ENCODE measurements at places on chromosomes 5 and 9.

GRCh38 chr9:111161015-111161415 is 122.7 kb upstream of the LPAR1 start:
- no peak for DNase-seq

- no peak for DNase-seq
Observed at GRCh38 chr9:134835448-134835847, 45.2 kb upstream of the FCN2 start.

DNA sequence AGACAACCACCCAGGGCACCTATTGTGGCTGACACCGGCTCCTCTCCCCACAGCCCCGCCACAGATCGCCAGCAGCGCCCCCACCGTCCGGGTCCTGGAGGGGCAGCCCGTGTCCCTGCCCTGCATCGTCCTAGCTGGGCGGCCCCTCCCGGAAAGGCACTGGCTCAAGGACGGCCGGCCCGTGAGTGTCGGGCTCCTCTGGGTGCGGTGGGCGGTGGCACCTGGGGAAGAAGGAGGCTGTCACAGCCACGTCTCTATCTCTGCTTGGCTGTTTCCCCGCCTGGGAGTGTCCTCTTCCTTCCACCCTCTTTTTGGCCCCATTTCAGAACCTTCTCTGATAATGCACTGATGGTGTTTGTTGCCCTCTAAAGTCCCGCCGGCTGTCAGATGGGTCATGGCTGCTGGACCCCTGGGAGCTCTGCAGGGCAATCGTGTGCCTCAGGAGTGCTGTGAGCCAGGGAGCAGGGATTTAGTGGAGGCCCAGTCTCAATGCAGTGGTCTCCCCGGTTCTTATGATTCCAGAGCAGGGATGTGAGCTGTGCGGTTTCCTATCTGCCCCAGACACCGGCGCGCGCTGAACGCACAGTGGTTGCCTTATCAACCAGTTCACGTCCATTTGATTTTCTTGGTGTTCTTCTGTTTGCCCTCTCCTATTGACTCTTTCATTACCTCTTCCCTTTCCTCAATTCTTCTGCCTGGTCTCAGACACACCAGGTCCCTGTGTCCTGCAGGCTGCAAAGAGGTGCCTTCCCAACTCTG is 55.3 kb downstream of the HMCN2 start:
- DNase-seq: no peak

- no peak for DNase-seq
Observed at GRCh38 chr5:169670769-169671525, 33.9 kb downstream of the DOCK2 start.

- no peak for DNase-seq
Observed at GRCh38 chr9:15372455-15372854, 50.2 kb upstream of the SNAPC3 start.

- no peak for DNase-seq
Observed at GRCh38 chr9:121976751-121977150, 116.4 kb downstream of the TTLL11 start.

DNA sequence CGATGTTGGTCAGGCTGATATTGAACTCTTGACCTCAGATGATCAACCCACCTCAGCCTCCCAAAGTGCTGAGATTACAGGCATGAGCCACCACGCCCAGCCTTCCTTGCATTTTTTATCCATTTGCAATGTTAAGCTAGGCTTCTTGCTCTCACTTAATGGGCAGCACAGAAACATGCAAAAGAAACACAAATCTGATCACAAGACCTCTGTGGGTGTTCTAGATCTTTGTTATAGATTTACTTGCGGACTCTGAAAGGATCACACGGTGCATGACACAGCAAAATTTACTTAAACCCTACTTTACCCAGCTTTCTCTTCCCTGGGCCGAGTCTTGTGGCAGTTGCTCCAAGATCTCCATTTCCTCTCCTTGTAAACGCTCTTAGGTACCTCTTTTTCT is 71.3 kb downstream of the PSAT1 start:
- no peak for DNase-seq

GRCh38 chr9:14702200-14702720 is 9.0 kb upstream of the ZDHHC21 start:
- DNase-seq: no peak

DNA sequence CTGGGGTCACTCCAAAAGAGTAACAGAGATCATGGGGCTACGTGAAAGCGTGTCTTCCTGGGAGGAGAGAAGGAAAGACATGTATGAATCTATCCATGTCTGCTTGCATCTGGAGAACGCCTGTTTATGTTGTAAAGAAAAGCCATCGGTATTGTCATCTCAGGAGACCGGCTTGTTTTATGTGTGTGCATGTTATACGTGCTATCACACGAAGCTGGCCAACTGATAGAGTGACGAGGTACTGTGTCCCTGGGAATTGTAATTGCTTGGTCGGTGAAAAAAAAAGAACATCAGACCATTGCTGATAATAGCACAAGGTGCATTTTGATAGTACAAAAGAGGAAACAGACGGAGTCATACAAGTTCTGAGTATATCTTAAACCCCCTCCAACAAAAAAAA is 370 bp upstream of the CDH6 start:
- no peak for DNase-seq

GRCh38 chr9:95197692-95198271 is 119.7 kb downstream of the FANCC start:
- no peak for DNase-seq

GRCh38 chr9:36914212-36914577 is 119.9 kb downstream of the PAX5 start:
- DNase-seq: no peak

DNA sequence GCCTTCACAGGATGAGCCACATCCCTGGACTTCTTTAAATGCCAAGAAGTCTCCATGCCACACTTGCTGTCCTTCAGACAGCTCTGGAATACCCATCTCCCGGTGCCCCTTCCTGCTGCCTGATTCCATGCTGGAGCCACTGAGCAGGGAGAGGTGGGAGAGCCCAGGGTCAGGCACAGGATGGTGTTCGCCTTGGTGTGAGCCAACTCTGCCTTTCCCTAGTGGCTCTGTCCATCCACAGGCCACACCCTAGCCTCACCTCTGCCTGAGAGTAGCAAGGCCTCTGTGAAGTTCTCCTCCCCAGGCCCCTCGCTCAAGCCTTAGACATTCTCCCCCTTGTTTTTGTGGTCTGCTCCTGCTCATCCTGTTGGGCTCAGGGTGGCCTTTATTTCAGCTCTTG is 54.2 kb upstream of the ANGPTL2 start:
- no peak for DNase-seq

DNA sequence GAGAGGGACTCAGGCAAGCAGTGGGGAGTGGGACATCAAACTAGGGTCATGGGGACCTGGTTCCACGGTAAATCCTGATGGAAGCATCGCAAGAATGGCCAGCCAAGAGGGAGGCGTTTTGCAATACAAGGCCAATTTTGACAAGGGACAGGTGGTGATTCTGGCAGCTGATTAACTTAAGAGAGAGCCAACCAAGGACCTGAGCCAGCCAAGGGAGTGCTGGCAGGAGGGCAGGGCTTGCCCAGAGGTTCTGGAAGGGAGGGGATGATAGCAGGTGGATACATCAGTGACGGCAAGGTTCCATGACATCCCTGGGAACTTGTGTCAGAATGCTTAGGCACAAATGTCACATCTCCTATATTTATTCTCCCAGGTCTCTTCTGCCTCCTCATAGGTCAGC is 32.8 kb upstream of the PUM3 start:
- no peak for DNase-seq

- DNase-seq: no peak
Observed at GRCh38 chr5:128014578-128014977, 69.0 kb upstream of the SLC12A2 start.

DNA sequence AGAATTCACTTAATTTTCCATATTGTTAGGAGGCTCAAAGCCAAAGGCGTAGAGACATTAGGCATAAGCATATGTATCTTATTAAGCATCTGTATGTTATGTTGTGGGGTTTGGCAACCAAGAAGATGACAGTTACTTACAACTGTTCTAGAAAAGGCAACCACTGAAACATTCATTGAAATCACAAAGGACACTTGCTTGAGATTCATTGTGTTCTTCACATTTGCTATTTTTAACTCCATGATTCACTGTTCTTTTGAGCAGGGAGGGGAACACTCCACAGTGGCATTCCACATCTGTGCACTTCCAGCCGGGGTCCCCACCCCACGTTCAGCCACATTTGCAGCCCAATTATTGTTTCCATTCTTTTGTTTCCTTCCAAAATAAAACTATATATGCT is 107.1 kb downstream of the PALM2AKAP2 start:
- no peak for DNase-seq

GRCh38 chr5:86523718-86524117 is 94.0 kb upstream of the COX7C start:
- no peak for DNase-seq

DNA sequence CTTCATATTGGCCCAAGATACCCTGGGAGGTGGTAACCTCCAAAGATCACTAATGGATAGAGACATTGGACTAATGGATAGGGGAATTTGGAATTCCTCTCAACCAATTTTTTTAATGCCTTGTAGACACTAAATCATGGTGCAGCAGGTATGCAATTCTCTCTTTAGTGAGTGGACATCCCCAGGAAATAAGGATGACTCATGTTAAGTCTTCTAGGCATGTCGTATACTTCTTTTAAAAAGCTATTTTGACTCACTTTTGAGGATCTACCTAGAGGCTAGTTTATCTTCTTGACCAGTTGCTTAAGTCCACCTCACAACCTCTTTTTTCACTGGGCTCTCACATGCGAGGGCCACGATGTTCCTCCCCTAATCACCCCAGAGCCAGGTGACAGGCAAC is 211.6 kb upstream of the CDH12 start:
- DNase-seq: no peak

- no peak for DNase-seq
Observed at GRCh38 chr5:138725153-138725817, 27.9 kb upstream of the CTNNA1 start.

- DNase-seq: no peak
Observed at GRCh38 chr9:17622141-17622540, 43.3 kb downstream of the SH3GL2 start.

Measured in activated T-helper 1 cell treated with anti-CD3 and anti-CD28 coated beads, Interleukin-2, amount 50 U/mL, for 16 hours (primary cell).